Stimulated activated CD8-positive, alpha-beta memory T cell treated with anti-CD3 and anti-CD28 coated beads, Interleukin-7, amount 100 ng/mL, for 24 hours (primary cell): ENCODE measurements at places on chromosomes 6 and 20.

DNA sequence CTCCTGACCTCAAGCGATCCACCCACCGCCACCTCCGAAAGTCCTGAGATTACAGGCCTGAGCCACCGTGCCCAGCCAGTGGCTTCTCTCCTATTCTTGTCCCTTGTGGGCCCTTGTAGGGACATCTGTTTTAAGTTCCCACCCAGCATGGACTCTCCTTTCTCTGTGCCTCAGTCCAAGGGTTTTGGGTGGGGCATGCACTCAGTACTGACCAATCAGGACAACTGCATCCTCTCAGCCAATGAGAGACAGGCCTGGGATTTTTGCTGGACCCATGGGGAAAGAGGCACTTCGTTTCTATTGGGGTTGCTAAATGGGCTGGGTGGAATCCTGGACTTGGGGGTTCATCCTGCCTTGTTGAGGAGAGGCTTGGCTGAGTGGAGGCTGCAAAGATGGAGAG is 34.4 kb downstream of the SNAI1 start:
- no peak for DNase-seq

GRCh38 chr6:27177485-27178406 is 69.8 kb upstream of the PRSS16 start:
- DNase-seq, result no peak

- peak; percentile 38 for DNase-seq
Observed at GRCh38 chr6:160137989-160138835, 16.6 kb downstream of the SLC22A1 start.

DNA sequence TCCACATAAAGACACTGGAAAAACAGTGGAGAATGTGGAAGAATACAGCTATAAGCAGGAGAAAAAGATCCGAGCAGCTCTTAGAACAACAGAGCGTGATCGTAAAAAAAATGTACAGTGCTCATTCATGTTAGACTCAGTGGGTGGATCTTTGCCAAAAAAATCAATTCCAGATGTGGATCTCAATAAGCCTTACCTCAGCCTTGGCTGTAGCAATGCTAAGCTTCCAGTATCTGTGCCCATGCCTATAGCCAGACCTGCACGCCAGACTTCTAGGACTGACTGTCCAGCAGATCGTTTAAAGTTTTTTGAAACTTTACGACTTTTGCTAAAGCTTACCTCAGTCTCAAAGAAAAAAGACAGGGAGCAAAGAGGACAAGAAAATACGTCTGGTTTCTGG is 57.1 kb downstream of the MAP3K4 start:
- DNase-seq, result no peak

- DNase-seq, result no peak
Observed at GRCh38 chr20:22690616-22691179, 106.3 kb upstream of the FOXA2 start.

DNA sequence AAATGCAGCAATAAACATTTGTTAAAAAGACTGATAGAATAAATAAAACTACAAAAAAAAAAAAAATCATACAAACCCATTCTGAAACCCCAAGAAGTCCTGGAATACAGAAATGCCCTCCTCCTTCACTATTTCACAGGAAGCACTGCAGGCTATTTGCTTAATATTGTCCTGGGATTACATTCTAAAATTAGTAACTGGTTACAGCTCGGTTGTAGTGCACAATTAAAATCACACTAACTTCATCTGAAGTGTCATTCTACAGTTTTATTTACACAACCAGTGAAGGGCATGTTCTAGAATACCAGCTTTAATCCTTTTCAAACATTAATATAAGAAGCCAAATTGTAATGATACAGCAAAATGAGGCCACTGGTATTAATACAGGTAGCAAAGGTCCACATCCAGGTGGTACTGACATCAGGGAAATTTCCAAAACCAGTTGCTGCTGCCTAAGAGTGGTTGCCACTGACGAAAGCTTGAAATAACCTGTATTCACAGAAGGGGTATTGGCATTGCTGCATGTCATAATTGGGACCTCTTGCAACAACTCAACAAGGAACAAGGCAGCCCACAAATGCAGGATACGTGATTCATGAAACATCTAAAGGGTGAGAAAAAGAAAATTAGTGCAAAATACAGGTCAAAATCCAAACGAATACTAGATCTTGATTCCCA is 26.9 kb downstream of the AKIRIN2 start:
- no peak for DNase-seq

DNA sequence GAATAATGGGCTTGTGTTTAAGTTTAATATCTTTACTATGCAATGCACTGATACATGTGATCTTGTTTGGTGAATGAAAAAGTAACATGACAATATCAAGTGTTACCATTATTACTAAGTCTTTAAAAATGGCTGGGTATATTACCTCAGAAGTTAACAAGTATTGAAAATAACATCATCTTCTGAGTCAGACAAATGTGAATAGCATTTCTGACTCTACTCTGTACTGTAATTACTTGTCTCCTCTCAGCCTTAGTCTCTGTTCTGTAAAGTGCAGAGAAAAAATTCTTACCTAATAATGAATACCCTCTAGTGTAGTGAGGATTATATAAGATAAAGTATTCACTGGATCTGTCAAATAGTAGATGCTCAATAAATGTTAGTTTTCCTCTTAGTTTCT is 47.0 kb upstream of the GCLC start:
- DNase-seq, result no peak

GRCh38 chr20:54084727-54085388 is 14.5 kb upstream of the BCAS1 start:
- no peak for DNase-seq

DNA sequence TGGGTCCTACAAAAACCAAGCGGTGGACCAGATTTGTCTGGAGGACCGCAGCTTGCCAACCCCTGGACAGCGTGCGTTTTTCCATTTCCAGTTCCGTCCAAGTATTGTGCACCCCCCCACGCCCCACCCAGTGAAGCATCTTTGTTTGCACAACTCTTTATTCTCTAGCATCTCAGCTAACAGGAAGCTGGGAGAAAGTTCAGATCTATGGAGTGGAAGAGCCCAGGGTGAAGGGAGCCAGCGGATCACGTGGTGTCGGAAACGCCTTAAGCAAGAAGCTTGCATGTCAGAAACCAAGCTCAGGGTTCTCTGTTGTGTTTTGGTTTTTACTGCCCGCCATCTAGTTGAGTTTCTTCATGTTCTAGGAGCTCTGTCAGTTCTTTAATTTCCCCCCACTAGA is 29.9 kb downstream of the ARID1B start:
- no peak for DNase-seq

DNA sequence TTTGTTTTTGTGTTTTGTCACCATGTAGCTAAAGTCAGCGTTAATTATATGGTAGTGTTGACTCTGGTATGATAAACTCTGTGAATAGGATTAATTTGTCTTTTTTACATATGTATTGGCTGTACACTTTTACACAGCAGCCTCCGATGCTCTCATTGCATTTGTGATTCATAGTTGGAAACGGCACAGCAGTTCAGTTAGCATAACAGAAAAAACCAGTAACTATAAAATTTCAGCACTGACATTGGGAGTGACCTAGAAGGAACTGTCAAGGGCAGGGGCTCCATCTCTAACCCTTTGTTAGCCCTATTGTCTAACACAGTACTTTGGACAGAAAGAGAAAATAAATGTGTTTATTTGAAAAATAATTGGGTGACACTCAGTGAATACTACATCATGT is 5.6 kb upstream of the BEND6 start:
- DNase-seq, result no peak

- DNase-seq, result peak; percentile 24
Observed at GRCh38 chr6:170147832-170148708, 142.8 kb downstream of the DLL1 start.

DNA sequence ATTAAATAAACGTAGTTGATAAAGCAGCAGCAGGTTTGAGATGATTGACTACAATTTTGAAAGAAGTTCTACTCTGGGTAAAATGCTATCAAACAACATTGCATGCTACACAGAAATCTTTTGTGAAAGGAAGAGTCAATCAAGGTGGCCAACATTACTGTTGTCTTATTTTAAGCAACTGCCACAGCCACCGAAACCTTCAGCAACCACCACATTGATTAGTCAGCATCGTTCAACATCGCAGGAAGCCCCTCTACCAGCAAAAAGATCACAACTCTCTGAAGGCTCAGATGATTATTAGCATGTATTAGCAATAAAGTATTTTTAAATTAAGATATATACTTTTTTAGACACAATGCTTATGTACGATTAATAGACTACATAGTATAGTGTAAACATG is 14.0 kb downstream of the PGBD1 start:
- DNase-seq, result no peak

- DNase-seq, result no peak
Observed at GRCh38 chr6:100456141-100456907, 8.4 kb downstream of the SIM1 start.

GRCh38 chr6:10585209-10585845 is 64.2 kb downstream of the GCNT2 start:
- no peak for DNase-seq

GRCh38 chr20:53755733-53756531 is 162.3 kb upstream of the ZNF217 start:
- DNase-seq, result no peak

DNA sequence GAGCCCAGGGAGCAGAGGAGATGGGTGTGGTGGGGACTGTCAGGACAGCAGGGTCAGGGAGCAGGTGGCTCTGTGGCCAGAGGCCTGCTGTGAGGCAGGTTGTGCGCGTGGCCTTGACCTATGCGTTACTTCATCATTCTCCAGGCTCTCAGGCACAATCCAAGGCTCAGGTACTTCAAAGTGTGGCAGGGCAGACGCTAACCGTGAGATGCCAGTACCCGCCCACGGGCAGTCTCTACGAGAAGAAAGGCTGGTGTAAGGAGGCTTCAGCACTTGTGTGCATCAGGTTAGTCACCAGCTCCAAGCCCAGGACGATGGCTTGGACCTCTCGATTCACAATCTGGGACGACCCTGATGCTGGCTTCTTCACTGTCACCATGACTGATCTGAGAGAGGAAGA is 535 bp downstream of the NCR2 start:
- no peak for DNase-seq

DNA sequence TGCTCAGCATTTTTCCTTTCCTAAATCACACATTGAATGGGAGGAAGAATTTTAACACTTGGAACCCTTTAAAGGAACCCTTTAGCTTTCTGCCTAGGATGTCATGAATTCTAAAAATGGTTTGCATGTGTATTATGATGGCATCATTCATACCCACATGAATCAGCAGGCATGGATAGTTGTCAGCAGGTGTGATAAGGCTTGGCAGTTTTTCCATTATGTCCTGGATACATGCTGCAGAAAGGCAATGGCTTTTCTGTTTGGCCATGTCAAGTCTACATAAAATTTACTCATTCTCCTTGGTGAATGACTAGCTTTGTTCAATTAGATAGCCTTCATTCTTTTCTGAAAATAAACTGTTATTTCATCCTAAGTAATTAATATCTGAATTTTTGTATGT is 353.7 kb downstream of the GRIK2 start:
- DNase-seq, result no peak

GRCh38 chr20:43969501-43970182 is 55.0 kb downstream of the TOX2 start:
- no peak for DNase-seq

DNA sequence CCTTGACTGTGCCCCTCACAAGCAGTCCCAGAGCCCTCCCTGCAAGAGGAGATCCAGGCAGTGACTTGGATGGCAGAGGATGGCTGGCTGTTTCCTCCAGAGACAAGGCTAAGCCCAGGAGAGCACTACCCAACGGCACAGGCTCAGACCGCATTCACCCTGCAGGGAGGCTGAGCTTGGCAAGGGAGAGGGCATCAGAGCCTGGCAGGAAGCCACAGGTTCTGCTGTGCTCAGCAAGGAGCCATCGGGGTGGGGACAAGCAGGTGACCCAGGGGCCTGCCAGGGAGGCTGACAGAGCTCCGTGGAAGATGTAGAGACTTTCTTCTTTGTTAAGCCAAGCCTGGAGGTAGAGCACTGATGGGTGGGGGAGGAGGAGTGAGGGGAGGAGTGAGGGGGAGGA is 159.2 kb upstream of the CST7 start:
- DNase-seq, result no peak

- DNase-seq, result no peak
Observed at GRCh38 chr20:19828232-19828631, 70.2 kb downstream of the RIN2 start.

DNA sequence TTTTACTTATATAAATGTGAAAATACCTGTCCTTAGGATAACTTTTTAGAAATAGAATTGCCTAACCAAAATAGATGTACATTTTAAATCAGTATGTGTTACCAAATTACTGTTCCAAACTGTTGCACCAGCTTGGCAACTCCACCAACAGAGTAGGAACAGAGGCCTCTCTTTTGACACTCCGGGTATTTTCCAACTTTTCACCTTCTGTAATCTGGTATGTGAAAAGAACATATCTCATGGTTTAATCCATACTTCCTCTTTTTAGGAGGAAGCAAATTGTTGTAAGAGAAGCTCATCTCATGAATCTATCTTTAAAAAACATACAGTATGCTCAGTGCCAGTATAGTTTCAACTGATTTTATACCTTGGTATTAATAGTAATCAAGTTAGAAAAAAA is 24.9 kb downstream of the RNF144B start:
- DNase-seq, result no peak

DNA sequence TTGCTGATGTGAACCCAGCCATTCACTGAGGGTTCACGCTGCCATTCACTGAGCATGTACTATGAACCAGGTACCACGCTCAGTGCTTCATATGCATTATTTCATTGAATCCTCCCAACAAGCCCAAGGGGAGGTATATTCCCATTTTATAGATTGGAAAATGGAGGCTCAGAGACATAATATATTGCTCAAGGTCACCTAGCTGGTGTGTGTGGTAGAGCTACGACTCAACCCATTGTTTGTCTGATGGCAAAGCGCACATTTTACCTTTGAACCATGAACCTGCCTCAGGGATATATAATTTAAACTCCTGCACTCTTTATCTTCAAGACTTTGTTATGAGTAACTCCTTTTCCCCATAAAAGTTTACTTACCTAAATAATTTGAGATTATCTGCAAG is 28.3 kb downstream of the FERMT1 start:
- no peak for DNase-seq

DNA sequence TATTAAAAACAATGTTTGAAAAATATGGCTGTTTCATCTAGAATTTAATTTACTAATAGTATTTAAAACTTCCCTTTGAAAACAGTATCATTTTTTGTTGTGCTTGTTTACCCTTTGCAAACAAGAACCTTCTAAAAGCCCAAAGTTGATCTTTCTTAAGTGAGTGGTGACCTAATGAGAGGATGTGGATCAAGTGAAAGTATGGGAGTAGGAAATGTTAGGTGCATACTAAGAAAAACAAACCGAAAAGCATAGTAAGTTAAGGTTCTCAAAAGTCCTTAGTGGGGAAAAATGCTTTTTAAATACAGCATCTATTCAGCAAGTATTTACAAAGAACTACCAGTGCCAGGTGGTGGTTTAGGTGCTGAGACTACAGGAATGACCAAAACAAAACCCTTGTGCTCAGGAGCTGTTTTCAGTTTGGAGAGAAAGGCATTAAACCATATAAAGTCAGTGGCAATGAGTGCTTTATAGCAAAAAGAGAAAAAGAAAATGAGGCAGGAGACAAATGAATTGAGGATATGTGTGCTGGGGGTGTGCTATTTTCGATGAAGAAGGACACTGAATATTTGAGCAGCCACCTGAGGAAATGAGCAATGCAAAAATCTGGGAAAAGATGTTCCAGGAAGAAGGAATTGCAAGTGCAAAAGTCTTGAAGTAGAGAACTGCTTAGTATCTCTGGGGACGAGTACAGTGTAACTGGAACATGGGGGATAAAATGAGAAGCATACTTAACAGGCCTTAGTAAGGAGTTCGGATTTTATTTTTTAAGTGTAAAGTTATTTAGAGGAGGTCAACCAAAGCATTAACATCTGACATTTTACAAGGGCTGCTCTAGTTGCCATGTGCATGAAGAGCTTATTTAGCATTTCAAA is 24.0 kb downstream of the RNF146 start:
- no peak for DNase-seq
